ENCODE measurements at places on chromosomes 5 and 9. TPM values are rescaled to one million over a fixed set of nuclear protein-coding genes. Genes with fewer than 3 reads are reported as not detected.

Gene PAEP
- not detected for total RNA-seq

Gene IQGAP2
- not detected for total RNA-seq

Gene PCDHB5
- 0.63 TPM for total RNA-seq

Gene PDLIM7
- total RNA-seq = 108 TPM

Gene GFI1B
- total RNA-seq = not detected

Gene NMUR2
- total RNA-seq = not detected

Gene GLDC
- total RNA-seq = 1.7 TPM

Gene PDCD1LG2
- total RNA-seq = 0.71 TPM

Gene DBH
- total RNA-seq = not detected

Gene PTGES
- 40.9 TPM for total RNA-seq

Gene MYOT
- not detected for total RNA-seq

Gene WDR31
- total RNA-seq = 0.33 TPM

Gene OTP
- not detected for total RNA-seq

Gene ZNF189
- total RNA-seq = 6.9 TPM

Gene SGCD
- not detected for total RNA-seq

Gene KIF20A
- 39.3 TPM for total RNA-seq

Gene WDR38
- not detected for total RNA-seq

Gene AFAP1L1
- 14.5 TPM for total RNA-seq

Gene PPP2R2B
- not detected for total RNA-seq

Gene FBLL1
- not detected for total RNA-seq

Gene OGN
- not detected for total RNA-seq

Gene PPIC
- total RNA-seq = 27.9 TPM

Gene GRXCR2
- total RNA-seq = not detected

Gene SPATA31A1
- total RNA-seq = not detected

Gene SEPTIN8
- 28.1 TPM for total RNA-seq

Gene ESM1
- 0.56 TPM for total RNA-seq

Gene AIF1L
- 3.7 TPM for total RNA-seq

Gene KIF4B
- total RNA-seq = not detected

Gene MARCOL
- not detected for total RNA-seq

Gene CBY3
- total RNA-seq = not detected

Gene GAPVD1
- 28.1 TPM for total RNA-seq
